ENCODE measurements at places on chromosomes 11 and 22. TPM values are rescaled to one million over a fixed set of nuclear protein-coding genes. Genes with fewer than 3 reads are reported as not detected.

GRCh38 chr22:39722501-39722900 is 151.9 kb downstream of the CACNA1I start:
- H3K36me3 ChIP-seq: no peaks in the 10 kb centered on the region
- no peak for DNase-seq
- no peak overlapping the region for H3K4me3 ChIP-seq
- H3K4me1 ChIP-seq: no peaks in the 10 kb centered on the region
- no peak overlapping the region for H3K27ac ChIP-seq
- no peaks in the 10 kb centered on the region for H3K27me3 ChIP-seq

DNA sequence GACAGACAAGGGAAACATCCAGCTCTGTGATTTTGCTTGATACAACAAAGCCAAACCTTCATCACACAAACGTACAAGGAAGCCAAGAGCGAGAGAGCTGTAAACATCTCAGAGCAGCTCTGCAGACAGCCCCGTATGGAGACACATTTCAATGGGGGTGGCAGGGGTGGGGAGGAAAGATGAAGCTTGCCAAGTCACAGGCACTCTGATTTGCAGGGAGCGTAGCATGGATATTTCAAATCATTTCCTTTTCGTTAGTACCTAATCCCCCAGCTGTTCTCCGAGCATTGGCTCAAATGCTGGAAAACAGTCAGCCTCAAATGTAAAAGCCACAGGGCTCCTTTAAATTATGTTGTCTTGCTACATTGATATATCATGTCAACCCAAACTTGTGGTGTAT is 458.9 kb upstream of the CADM1 start:
- H3K27ac ChIP-seq: no peak overlapping the region
- H3K4me1 ChIP-seq: no peaks in the 10 kb centered on the region
- no peaks in the 10 kb centered on the region for H3K27me3 ChIP-seq
- no peak overlapping the region for H3K4me3 ChIP-seq

DNA sequence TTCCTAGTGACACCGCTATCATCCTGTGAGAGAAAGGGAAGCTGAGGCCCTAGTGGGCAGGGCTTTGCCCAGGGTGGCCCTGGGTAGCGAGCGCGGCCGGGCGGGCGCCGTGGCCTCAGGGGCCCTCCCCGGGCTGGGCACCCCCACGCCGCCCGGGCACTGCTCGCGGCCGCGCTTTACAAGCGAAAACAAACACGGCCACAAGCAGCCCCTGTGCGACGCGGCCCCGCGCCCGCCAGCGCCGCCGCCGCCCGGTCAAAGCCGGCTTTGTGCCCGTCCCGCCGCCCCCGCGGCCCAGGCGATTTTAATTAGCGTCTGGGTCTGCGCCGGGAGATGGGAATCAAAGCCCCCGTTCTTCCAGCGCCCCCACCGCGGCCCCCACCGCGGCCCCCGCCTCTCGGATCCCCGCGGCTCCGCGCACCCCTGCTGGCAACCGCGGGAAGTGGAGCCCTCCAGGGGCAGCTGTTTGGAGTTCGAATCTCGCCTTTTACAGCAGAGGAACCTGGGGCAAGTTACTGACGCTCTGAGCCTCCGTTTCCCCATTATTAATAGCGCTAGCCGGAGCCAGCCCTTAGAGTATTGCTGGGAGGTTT is 47.9 kb downstream of the CHRDL2 start:
- H3K4me3 ChIP-seq: peak overlapping the region; percentile 5
- peaks cover 14% of the 10 kb centered on the region for H3K4me1 ChIP-seq
- peak; percentile 69 for DNase-seq
- H3K36me3 ChIP-seq: no peaks in the 10 kb centered on the region
- no peaks in the 10 kb centered on the region for H3K27me3 ChIP-seq

DNA sequence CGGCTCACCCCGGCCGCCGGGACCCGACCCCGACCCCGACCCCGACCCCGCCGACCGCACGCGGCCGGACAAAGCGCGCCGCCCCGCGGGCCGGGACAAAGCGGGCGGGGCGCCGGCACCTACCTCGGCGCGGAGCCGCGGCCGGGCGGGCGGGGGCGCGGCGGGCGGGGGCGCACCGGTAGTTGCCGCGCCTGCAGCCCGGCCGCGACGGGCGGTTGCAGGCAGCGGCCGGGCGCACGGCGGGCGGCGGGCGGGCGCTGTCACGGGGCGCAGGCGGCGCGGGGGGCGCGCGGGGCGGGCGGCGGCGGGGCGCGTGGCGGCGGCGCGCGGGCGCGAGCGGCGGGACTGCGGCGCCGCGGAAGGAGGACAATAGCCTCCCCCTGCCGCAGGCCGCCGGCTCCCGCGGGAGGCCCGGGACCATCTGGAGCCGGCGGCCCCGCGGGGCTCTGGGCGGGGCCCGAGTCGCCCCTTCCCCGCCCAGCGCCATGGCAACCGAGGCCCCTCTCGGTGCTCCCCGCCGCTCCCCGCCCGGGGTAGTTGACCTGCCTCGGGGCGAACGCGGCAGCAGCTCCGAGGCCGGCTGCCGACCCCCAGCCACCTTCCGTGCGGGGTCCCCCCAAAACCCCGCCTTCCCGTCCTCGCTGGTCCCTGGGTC is 851 bp downstream of the SPTBN2 start:
- H3K4me1 ChIP-seq: peaks cover 14% of the 10 kb centered on the region
- no peak overlapping the region for H3K27ac ChIP-seq
- H3K36me3 ChIP-seq: no peaks in the 10 kb centered on the region
- no peak for DNase-seq

DNA sequence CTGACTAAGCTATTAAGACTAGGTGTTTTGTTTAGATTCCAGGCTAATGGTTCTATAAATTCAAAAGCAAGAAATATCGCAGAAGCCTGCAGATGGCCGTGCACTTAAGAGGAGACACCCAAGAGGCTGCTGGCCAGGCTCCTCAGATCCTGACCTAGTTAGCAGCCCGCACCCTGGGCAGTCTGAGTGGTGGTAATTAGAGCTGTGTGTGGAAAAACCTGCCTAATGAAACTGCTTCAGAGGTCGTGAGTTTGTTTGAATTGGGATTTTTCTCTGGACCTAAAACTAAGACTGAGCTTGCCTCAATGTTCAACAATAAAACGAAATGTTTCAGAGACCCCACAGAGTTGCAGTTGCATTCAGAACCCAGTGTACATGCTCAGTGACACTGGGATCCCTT is 627.7 kb downstream of the OPCML start:
- no peak overlapping the region for H3K27ac ChIP-seq
- no peaks in the 10 kb centered on the region for H3K27me3 ChIP-seq
- H3K36me3 ChIP-seq: no peaks in the 10 kb centered on the region
- no peak overlapping the region for H3K4me3 ChIP-seq
- no peaks in the 10 kb centered on the region for H3K4me1 ChIP-seq

- H3K36me3 ChIP-seq: no peaks in the 10 kb centered on the region
- H3K27me3 ChIP-seq: no peaks in the 10 kb centered on the region
- H3K4me1 ChIP-seq: no peaks in the 10 kb centered on the region
- DNase-seq: no peak
Measured at GRCh38 chr22:44736581-44737405, 15.6 kb upstream of the ARHGAP8 start.

DNA sequence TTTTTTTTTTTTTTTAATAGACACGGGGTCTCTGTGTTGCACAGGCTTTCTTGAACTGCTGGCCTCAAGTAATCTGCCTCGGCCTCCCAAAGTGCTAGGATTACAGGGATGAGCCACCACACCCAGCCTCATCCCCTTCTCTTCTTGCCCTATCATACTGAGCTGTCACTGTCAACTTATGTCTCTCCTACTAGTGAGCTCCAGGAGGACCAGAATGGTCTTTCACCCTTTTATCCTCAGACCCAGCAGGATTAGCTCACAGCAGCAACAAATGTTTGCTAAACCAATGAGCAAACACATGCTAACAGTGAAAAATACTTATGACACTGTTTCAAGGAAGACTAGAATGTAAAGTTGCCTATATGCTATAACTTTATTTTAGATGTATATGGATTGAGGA is 6.4 kb upstream of the NXF1 start:
- H3K36me3 ChIP-seq: no peaks in the 10 kb centered on the region
- peaks cover under 1% of the 10 kb centered on the region for H3K4me1 ChIP-seq
- no peak for DNase-seq
- no peaks in the 10 kb centered on the region for H3K27me3 ChIP-seq
- no peak overlapping the region for H3K4me3 ChIP-seq
- no peak overlapping the region for H3K27ac ChIP-seq

DNA sequence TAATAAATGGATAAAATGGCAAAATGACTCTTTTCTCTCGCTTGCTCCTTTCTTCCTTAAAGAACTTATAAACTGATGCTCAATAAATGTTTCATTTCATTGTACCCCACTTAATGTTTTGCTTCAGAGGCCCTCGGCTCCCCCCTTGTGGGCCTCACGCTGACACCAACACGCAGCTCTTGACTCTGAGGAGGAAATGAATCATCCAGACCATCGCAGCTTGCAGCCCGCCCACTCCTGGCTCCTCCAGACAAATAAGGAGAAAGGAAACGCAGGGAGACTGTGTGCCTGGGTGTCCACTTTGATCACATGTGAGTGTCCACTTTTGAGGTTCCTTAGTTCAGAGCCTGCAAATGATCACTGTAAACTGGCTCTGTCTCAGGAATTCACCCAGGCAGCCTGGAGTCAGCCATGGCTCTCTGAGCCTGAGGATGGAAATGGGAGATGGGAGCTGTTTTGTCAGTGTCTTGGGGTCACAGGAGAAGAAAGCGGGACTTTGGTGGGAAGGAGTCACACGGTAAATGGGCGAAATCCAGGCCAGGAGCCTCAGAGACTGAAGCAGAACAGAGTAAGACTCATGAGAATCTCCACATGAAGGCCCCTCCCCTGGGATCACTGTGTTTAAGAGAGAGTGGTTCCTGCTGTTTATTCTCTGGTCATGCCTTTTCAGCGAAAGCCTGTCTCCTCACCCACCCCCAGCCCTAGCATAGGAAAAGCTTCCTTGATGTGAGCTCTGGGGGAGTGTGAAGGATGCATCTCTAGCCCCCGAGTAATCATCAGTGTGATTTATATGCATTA is 96.5 kb downstream of the CWC15 start:
- H3K4me3 ChIP-seq: no peak overlapping the region
- H3K4me1 ChIP-seq: peaks cover 16% of the 10 kb centered on the region
- H3K27me3 ChIP-seq: no peaks in the 10 kb centered on the region
- no peak for DNase-seq
- H3K36me3 ChIP-seq: peaks cover 9% of the 10 kb centered on the region

DNA sequence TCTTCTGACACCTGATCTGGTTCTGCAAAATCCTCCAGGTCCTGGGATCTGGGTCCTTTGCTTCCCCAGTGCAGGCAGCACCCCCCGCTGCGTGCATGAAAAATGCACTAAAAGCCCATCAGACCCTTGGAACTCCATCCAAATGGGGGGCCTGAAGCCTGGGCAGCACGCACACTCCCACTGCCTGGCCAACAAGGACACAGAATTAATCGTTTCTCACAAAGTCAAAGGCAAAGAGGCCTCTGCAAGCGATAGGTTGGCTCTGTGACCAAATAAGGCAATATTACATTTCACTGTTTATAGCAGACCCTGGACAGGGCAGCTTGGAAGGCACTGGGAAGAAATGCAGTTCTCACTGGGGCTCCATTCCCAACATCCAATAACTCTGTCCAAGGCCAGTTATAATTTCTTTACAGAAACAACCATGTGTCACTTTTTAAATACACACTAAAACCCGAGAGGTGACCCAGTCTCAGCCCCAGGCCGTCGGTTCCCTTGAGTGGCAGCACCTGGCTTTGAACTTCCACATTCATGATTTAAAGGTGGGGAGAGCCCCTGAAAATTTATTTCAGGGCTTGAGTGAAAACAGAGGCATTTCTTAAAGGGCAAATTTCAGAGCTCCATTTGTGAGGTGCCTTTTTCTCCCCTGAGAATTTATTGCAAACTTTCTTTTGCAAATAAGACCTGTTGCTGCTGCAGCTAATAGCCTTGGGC is 114.4 kb upstream of the ANO1 start:
- H3K36me3 ChIP-seq: no peaks in the 10 kb centered on the region
- H3K27me3 ChIP-seq: no peaks in the 10 kb centered on the region
- no peak for DNase-seq
- H3K27ac ChIP-seq: no peak overlapping the region
- no peaks in the 10 kb centered on the region for H3K4me1 ChIP-seq
- H3K4me3 ChIP-seq: no peak overlapping the region

DNA sequence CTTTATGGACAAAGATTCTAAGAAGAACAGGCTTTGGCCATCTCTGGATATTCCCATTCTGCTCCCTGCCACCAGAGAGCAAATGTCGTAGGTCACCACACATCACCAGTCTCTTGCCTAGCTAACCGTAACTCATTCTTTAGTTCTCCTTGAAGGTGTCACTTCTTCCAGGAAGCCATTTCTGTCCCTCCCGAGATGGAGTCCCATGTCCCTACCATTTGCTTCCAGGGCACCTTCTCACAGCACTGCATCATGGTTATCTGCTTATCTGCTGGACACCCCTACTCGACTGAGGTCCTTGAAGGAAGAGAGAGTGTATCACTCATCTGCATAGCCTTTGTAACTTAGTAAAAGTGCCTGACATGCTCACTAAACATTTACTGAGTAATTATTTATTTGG is 47.6 kb downstream of the FAM83F start:
- peaks cover 15% of the 10 kb centered on the region for H3K4me1 ChIP-seq
- DNase-seq: no peak
- H3K4me3 ChIP-seq: no peak overlapping the region
- H3K27me3 ChIP-seq: peaks cover 25% of the 10 kb centered on the region

DNA sequence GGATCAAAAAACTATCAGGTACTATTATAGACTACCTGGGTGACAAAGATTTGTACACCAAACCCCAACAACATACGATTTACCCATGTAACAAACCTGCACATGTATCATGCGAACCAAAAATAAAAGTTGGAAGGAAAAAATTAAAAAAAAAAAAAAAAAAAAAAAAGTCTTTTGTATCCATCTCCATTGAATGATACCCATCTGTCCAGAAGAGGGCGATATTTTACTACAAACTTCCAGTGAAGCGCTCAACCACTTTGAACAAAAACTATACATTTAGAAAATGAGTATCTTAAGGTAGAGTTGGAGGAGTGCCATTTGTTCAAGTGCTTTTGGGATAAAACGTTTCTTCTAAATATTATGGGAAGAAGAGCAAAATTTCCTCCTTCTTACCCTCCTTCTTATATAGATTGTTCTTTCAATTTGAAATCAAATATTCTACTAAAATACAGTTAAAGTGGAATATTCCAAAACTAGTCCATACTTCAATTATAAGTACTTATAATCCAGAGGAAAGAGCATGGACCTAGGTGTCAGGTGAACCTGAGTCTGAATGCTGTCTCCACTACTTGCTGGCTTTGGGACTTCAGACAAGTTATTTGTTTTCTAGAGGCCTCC is 23.3 kb downstream of the ARL14EP start:
- H3K27ac ChIP-seq: no peak overlapping the region
- DNase-seq: no peak
- peaks cover 42% of the 10 kb centered on the region for H3K4me1 ChIP-seq
- no peaks in the 10 kb centered on the region for H3K27me3 ChIP-seq
- H3K36me3 ChIP-seq: peaks cover 1% of the 10 kb centered on the region

- H3K27ac ChIP-seq: no peak overlapping the region
- H3K27me3 ChIP-seq: no peaks in the 10 kb centered on the region
- no peak overlapping the region for H3K4me3 ChIP-seq
- DNase-seq: no peak
- peaks cover 3% of the 10 kb centered on the region for H3K4me1 ChIP-seq
Measured at GRCh38 chr11:122159173-122159721, 43.2 kb upstream of the BLID start.

- no peak overlapping the region for H3K4me3 ChIP-seq
- H3K27me3 ChIP-seq: no peaks in the 10 kb centered on the region
- no peak overlapping the region for H3K27ac ChIP-seq
- DNase-seq: peak; percentile 39
Measured at GRCh38 chr22:46326066-46326680, 9.3 kb upstream of the TRMU start.

- H3K36me3 ChIP-seq: peaks cover 55% of the 10 kb centered on the region
- DNase-seq: no peak
- H3K4me1 ChIP-seq: no peaks in the 10 kb centered on the region
- H3K27ac ChIP-seq: no peak overlapping the region
- no peaks in the 10 kb centered on the region for H3K27me3 ChIP-seq
Measured at GRCh38 chr11:73860202-73860601, 16.4 kb downstream of the COA4 start.

HIC2 gene
- 0.67 TPM for polyA plus RNA-seq

OR6T1 gene
- not detected for polyA plus RNA-seq

NXPE4 gene
- polyA plus RNA-seq: 0.07 TPM

PKNOX2 gene
- 0.80 TPM for polyA plus RNA-seq

GAL gene
- not detected for polyA plus RNA-seq

All from spleen (tissue), 13 donors.